ENCODE measurements at places on chromosomes 11 and 22. TPM values are rescaled to one million over a fixed set of nuclear protein-coding genes. Genes with fewer than 3 reads are reported as not detected.

Gene OR52E8
- total RNA-seq: not detected

Gene LRRC10B
- total RNA-seq: not detected

Gene FDXACB1
- 3.4 TPM for total RNA-seq

Gene CEND1
- total RNA-seq: 3.9 TPM

Gene MMP1
- 14.6 TPM for total RNA-seq
